Activated CD4-positive, alpha-beta T cell treated with anti-CD3 and anti-CD28 coated beads for 24 hours (primary cell): ENCODE measurements at places on chromosomes 6 and 20.

DNA sequence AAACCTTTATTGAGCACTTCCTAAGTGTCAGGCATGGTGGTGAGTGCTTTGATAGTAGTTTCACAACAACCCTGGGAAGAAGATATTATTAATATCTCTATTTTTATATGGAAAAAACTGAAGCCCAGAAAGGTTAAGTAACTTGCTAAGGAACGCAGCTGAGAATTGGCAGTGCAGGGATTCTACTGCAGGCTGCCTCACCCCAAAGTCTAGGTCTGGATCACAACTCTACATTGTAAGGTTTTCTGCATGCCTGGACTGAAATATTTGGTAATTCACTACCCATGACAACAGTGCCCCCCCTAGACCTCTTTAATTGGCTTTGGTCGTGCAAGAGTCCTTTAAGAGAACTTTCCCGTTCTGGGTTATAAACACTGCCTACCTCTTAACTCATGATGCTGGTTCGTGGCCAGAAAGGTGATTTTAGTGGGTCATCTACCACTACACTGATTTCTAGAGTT, 67.1 kb upstream of the KCNQ5 start:
- DNase-seq = no peak

GRCh38 chr6:160058603-160059215, 62.9 kb upstream of the SLC22A1 start:
- DNase-seq = no peak

- no peak for DNase-seq
Observed at GRCh38 chr6:114195631-114196403, 147.0 kb downstream of the HS3ST5 start.

DNA sequence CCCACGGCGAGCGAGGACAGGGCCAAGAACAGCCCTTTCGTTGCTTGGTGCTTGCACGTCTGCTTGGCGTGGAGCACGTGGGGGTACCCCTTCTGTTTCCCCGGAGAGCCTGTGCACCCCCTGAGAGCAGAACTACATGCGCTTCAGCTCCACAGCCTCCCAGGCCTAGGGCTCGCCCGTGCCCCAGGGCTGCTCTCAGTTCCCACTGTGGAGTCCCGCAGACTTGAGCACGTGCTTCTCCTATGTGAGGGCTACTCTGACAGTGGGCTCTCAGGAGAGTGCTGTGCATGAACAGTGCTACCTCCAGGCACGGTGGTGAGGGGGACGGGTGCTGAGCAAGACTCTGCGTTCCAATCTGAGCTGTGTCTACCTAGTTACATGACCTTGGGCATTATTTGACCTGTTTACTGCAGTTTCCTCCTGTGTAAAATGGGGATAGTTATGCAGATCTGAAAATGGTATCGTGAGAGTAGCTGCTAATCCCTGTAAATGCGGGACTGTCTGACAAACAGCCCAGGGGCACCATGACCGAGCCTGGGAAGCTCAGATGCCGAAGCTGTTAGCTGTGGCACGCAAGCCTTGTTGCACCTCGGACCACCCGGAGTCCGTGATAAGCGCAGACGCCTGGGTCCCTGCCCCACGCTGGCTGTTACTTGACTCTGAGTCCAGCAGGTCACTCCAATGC, 82.4 kb downstream of the IRF4 start:
- no peak for DNase-seq

GRCh38 chr6:97262676-97263075, 20.3 kb downstream of the MMS22L start:
- no peak for DNase-seq

- no peak for DNase-seq
Observed at GRCh38 chr20:62281161-62281933, 21.4 kb upstream of the ADRM1 start.
